C1 segment of cervical spinal cord (tissue), 14 donors: ENCODE measurements at places on chromosomes 16 and 17.

DNA sequence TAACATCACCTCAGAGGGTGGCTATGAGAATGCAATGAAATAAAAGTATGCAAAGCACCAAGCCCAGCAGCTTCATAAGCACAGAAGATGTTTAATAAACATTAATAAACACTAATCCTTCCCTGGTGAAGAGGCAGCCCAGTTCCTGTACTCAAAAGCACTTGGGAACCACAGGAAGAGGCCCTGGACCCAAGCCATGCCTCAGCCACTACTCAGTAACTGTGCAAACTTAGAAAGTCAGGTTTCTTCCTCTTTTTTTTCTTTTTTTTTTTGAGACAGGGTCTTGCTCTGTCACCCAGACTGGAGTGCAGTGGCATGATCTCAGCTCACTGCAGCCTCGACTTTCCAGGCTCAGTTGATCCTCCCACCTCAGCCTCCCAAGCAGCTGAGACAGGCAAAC lies 5.3 kb downstream of the ARHGAP17 start:
- DNase-seq, result no peak

DNA sequence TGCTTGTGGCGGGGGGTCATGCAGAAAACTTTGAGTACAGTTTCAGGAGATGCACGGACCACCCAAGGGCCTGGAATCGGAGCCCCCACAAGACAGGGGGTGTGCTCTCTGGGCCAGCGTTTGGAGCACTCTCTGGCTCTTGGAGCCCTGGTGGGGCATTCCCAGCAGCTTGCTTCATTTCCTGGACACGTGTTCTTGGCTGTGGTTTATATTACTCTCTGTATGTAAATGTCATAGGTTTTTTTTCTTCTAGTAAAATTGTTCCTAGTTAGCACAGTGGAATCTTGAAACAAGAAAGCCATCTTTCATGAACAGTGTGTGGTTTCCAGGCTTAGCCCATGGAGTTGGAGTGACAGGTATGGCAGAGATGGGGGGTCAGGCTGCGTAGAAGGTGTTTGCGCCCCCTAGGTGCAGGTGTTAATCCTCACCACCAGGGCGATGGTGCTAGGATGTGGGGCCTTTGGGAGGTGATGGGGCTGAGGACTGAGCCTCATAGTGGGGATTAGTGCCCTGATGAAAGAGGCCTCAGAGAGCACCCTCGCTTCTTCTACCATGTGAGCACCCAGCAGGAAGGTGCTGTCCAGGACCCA lies 79.8 kb downstream of the JPH3 start:
- no peak for DNase-seq

GRCh38 chr17:39755554-39756379 lies 18.0 kb downstream of the GRB7 start:
- no peak for DNase-seq

- DNase-seq, result no peak
Observed at GRCh38 chr17:9212376-9213302, 191.3 kb downstream of the NTN1 start.

GRCh38 chr17:3213587-3213986 lies 6.1 kb downstream of the OR1A1 start:
- no peak for DNase-seq

GRCh38 chr17:59800530-59800942 lies 92.2 kb downstream of the TUBD1 start:
- no peak for DNase-seq

GRCh38 chr17:67246653-67247415 lies 1.8 kb upstream of the HELZ start:
- no peak for DNase-seq

- no peak for DNase-seq
Observed at GRCh38 chr16:11528053-11528452, 58.7 kb downstream of the LITAF start.
